ENCODE measurements at places on chromosomes 2 and 18.

- no peaks in the 10 kb centered on the region for H3K4me1 ChIP-seq
- H3K4me3 ChIP-seq = no peak overlapping the region
- H3K27ac ChIP-seq = no peak overlapping the region
Measured at GRCh38 chr2:88230911-88231310, 60.8 kb downstream of the THNSL2 start.

DNA sequence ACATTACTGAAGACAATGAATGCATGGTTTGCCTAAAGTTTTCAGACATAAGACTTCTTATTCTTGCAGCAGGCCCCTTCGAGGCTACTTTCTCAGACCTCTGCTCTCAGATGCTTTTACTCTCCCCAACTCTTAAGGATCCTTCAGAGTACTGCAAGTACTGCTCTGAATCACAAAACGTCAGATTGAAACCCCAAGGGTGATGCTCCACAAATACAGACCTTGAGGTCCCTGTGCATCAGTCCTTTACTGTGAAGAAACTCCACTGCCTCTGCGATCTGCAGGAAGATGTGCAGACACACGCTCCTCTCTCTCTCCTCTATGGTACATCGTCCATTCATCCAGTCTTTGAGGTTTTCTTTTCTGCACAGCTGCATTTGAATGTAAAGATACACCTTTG lies 52.8 kb downstream of the EIF2AK3 start:
- H3K27ac ChIP-seq = no peak overlapping the region
- H3K27me3 ChIP-seq = no peaks in the 10 kb centered on the region
- H3K4me3 ChIP-seq = no peak overlapping the region
- H3K4me1 ChIP-seq = no peaks in the 10 kb centered on the region
- DNase-seq = no peak
- peaks cover 23% of the 10 kb centered on the region for H3K36me3 ChIP-seq

GRCh38 chr2:24616616-24617015 lies 125.6 kb downstream of the NCOA1 start:
- H3K27ac ChIP-seq = no peak overlapping the region
- no peaks in the 10 kb centered on the region for H3K27me3 ChIP-seq
- H3K4me1 ChIP-seq = peaks cover 1% of the 10 kb centered on the region
- no peak for DNase-seq
- H3K4me3 ChIP-seq = no peak overlapping the region

- peaks cover 16% of the 10 kb centered on the region for H3K4me1 ChIP-seq
- DNase-seq = no peak
- no peaks in the 10 kb centered on the region for H3K27me3 ChIP-seq
- H3K4me3 ChIP-seq = no peak overlapping the region
- no peaks in the 10 kb centered on the region for H3K36me3 ChIP-seq
- H3K27ac ChIP-seq = no peak overlapping the region
Measured at GRCh38 chr2:166651080-166651675, 157.1 kb upstream of the SCN7A start.

GRCh38 chr2:122519366-122519765 lies 763.9 kb downstream of the TSN start:
- peaks cover 8% of the 10 kb centered on the region for H3K36me3 ChIP-seq
- no peak overlapping the region for H3K4me3 ChIP-seq
- H3K27ac ChIP-seq = peak overlapping the region; percentile 73
- no peak for DNase-seq
- no peaks in the 10 kb centered on the region for H3K27me3 ChIP-seq
